Choroid plexus epithelial cell (primary cell): ENCODE measurements at places on chromosomes 5 and 9.

DNA sequence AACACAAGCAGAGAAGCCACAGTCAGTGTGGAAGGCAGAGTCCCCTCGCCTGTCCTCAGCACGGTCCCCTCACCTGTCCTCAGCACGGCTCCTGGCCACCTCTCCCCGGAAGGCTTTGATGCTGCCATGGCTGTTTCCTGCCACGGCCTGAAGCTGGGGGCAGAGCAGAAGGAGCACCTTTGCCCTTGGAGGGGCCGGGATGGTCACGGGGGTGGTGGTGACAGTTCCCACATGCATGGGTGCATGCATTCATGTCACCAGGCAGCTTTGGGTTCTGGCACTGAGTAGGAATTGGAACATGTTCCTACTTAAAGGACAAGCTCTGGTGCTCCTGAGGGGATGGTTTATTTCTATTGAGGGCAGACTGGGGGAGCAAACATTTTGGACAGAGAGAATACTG is 57.8 kb upstream of the PHYKPL start:
- no peak for DNase-seq

- DNase-seq, result peak; percentile 96
Observed at GRCh38 chr9:86321373-86321772, 32.8 kb downstream of the TUT7 start.

GRCh38 chr9:126497660-126498275 is 116.0 kb upstream of the LMX1B start:
- DNase-seq, result no peak

DNA sequence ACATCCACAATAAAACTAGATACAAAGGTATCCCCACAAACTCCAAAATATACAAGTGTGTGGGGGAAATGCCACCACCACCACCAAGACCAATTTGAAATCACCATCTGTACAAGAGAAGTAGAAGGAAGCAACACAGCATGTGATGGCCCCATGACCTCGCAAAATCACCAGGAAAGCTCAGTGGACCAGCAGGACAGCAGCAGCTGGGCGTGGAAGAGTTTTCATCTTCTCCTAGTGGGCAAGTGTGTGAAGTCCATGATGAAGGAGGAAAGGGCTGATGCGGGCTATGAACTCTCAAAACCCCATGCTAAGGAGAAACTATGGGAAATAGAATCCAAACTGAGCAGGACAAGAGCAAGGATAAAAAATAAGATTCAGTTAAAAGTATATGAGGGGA is 58.1 kb downstream of the GOLPH3 start:
- DNase-seq, result peak; percentile 67

- no peak for DNase-seq
Observed at GRCh38 chr5:17360879-17361278, 137.2 kb upstream of the TAF11L2 start.

DNA sequence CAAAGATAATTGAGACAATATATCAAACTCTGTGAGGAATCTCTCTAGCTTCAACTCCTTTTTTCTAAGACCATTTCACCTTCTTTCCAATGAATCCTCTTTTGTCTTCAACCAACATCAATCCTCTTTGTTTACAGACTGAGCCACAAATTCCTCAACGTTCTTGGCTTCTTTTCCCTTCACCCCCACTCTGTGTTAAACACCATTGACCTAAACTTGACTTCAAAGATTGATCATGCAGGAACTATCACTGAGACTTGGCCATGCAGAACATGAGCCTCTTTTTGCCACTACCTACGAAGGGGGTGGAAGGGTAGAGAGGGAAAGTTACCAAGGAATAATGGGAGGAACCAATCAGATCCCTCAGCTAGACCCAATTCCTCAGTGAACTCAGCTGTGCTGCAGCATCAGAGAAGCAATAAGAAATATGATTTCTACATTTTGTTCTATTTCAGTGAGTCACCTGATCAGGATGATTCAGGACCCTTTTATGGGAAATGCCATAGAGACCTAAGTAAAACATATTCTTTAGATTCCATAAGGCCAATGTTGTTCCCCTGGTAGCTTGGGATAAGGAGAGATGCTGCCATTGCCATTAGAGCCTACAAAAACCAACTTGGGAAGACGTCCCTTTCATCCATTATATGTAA is 187.7 kb upstream of the RGMB start:
- no peak for DNase-seq

GRCh38 chr9:105859428-105860091 is 165.2 kb downstream of the TMEM38B start:
- no peak for DNase-seq

DNA sequence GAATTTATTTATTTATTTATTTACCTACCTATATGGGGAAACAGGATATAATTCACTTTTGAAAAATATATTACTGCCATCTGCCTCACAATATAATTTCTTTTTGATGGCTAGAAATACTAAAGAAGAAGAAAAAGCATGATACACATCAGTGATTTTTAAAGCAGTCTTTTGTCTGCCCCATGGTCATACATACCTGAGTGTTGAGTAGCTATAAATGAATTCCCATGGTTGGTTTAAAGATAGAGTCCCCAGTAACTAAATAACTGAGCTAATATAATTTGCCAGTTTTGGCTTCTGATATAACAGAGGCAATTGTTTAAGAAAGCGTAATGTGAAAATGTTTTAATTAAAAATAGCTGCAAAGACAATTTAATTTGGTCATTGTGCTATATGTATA is 447.8 kb downstream of the PDE4D start:
- DNase-seq, result peak; percentile 26

DNA sequence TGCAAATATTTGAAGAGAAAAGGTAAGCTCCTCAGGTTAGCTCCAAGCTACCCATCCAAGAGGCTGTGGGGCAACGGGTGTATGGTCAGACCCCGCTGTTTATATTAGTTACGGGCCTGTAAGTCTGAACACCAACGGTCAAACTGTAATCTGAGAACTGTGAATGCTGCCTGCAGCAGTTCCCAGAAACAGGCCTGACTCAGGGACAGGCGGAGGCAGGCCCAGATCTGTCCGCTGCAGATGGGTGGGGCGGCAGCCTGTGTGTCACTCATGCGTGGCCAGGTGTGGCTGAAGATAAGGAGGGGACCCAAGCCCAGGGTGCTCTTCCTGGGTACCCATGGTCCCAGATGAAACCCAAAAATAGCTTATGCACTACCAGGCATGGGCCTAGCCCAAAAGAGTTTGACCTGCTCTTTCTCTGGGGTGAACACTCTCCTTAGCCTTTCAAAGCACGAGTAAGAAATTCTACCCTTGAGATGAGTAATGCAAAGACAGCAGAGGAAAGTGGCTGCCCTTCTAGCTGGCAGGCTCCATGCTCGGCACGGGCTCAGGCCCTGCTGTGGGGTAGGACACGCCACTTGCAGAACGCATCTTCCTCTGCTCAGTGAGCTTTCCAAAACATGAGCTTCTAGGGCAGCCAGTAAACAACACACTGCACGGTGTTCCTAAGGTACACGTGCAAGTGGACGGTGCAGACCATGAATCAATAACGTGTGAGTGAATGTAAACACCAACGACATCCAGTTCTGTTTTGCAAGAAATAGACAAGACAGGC is 9.1 kb downstream of the UBAC1 start:
- peak; percentile 83 for DNase-seq

DNA sequence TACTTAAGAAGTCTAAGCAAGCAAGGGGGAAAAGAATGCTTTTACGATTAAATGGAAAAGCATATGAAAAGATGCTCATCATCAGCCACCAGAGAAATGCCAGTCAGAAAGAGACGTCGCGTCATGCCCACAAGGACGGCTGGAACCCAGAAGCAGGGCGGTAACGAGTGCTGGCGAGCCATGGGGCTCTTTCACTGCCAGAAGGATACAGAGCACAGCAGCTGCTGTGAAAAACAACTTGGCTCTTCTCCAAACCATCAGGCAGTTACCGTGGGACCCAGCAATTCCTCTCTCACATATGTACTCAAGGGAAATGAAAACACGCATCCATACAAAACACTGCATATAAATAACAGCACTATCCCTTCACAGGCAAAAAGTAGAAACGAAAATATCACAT is 95.5 kb downstream of the CAMSAP1 start:
- DNase-seq, result peak; percentile 38

DNA sequence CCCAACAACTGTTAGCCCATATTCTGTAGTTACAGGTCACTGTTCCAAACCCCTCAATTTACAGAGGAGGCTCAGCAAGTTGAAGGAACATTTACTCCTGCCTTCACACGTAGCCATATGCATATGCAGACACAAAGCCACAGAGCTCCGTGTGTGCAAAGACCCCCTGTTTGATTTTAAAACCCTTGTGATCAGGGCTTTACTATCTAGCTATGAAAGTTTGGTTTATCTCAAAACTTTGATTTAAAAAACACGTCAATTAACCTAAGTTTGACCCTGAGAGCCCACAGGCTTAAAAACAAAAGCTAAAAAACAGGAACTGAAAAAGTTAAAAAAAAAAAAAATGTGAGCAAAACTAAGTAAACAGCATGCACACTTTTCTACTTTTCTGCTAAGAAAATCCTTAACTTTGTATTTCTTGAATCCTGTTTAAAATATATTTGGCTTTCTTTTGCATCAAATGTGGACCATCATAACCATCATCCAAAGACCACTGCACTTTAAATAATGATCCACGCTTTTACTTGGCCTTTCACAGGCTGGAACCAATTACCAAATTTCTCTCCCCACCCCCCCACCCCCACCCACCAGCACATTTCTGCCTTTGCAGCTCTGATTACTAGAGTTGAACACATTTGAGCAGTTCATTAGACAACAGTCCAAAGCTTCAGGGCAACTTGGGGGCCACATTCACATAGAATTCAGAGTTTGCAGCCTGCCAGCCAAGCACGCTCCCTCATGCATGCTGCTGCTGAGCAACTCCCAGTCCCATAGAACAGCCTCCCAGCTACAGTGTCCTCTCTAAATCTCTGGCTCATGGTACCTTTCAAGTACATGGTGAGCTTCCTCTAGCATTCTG is 128.8 kb upstream of the MAP3K1 start:
- no peak for DNase-seq

DNA sequence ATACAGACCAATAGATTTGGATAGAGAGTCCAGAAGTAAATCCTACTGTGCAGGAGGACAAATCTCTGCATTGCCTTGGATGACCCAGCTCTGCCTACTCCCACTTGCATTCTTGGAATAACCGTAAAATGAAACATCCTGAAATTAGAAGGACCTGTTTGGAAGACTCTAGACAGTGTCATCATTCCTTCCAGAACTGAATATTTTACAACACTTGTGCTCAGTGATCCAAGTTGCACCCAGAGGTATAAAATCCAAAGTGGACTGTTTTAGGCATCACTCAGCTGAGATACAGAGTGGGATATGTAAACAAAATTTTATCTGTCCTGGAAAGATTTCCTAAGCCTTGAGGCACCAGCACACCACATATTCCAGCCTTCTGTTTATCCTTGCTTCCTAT is 43.7 kb downstream of the OR2Y1 start:
- no peak for DNase-seq

DNA sequence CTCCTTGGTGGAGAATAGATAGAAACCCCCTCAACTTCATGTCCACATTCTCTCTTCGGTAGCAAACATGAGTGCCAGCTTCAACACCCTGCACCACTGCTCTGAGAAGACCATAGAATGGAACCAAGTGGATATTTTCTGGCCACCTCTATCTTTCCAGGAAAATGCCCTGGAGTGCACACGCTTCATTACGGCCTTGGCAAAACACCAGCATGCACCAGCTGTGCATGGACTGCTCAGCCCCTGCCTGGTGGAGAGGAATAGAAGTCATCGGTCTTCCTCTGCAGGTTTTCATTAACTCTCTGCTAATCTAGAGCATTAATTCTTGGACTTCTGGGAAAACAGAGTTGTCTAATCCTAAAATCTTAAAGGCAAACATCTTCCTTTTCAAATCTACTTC is 211.6 kb upstream of the TMEM161B start:
- DNase-seq, result no peak

DNA sequence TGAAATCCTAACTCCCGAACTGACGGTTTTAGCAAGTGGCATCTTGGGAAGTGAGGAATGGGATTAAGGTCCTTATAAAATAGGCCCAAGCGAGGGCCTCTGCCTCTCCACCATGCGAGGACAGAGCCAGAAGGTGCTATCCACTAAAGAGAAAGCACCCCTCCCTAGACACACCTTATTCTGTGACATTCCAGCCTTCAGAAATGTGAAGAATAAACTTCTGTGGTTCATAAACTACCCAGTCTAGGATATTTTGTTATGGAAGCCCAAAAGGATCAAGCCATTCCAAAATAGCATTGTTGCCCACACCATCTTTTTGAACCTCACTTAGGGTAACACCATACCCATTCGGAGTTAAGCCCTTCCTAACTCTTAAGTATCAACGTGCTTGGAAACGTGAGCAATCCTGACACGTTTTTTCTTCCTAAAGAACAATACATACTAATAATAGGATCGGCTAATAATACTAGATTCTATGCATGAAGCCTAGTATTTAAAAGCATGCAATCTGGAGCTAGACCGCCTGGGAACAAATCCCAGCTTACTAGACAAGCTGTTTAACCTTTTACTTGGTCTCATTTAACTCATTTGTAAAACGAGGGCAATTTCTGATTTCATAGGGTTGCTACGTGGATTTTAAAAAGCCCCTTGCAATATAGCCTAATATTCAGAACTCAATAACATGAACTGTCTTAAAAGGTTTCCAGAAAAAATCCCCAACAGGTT is 1.1 kb upstream of the SMC2 start:
- DNase-seq, result peak; percentile 43

DNA sequence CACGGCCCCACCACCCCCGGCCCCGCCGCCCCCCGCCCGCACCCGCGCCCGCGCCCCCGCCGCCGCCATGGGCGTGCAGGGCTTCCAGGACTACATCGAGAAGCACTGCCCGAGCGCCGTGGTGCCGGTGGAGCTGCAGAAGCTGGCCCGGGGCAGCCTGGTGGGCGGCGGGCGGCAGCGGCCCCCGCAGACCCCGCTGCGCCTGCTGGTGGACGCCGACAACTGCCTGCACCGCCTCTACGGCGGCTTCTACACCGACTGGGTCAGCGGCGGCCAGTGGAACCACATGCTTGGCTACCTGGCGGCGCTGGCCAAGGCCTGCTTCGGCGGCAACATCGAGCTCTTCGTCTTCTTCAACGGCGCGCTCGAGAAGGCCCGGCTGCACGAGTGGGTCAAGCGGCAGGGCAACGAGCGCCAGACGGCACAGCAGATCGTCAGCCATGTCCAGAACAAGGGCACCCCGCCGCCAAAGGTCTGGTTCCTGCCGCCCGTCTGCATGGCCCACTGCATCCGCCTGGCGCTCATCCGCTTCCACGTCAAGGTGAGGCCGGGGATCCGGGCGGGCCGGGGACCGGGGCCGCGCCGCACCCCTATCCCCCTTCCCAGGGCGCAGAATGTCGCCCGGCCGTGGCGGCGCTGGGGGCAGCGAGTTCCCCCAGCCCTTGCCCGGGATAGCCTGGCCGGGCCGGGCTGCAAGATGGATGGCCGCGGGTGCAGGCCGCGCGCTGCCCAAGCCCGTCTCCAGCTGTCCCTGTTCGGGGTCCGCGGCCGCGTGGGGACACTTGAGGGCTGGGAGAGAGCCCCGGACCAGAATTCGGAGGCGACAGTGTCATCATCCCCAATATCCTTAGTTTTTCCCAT is 594 bp downstream of the FAM120A start:
- DNase-seq, result peak; percentile 48

DNA sequence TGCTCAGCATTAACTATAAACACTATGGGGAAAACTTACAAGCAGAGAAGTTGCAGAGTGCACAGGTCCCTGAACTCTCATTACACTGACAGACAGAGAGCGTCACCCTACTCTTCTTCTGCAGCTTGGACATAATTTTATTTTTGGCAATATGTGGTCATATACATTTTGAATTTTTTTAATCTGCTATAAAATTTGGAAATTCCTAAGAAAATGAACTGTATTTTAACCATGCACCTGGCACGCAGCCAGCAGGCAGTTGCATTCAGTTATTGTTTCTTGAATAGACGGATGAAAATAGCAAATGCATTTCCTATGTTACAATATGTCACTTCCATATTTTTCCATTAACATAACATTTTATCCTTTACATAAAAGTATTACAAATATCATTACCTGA is 100.2 kb downstream of the SLC25A46 start:
- DNase-seq, result no peak
